ENCODE measurements at places on chromosomes 4 and X.

DNA sequence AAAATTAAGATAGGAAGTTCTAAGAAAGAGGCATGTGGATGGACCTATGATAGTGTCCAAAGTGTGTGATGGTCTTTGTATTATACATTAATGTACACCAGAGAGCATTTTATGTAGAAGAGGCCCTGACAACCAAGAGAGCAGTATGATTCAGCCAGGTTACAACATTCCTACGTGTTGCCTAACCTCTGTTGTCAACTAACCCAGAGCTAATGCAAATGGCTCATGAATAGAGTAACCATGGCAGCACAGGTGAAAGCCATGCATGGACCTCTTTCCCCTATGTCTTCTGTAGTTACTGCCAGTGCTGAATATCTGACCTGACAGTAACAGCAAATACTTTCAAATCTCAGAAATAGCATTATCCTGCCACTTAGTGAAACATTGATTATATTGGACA is 255.6 kb downstream of the NDST4 start:
- no peak for DNase-seq

DNA sequence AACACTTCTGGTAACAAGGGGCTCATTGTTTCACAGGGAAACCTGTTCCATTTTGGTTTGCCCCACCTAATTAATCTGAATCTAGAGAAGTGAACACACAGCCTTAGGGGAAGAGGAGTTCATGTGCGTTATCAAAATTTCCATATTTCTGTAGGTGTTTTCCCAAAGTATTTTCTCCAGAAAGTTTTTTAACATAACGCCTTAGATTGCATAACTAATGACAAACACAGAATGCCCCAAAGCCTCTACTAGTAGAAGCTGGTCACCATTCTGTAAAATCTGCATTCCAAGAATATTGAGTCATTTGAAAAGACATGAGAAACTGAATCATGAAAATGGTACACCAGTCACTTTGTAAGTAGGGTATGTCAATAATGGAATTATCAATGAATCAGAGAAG is 41.1 kb downstream of the IL13RA2 start:
- no peak for DNase-seq

GRCh38 chrX:45860450-45860849 is 659.8 kb upstream of the DIPK2B start:
- no peak for DNase-seq

- no peak for DNase-seq
Measured at GRCh38 chr4:109072595-109072994, 229.9 kb downstream of the COL25A1 start.

Data from activated CD8-positive, alpha-beta memory T cell treated with anti-CD3 and anti-CD28 coated beads for 1 hour (primary cell).